ENCODE measurements at places on chromosomes 16 and 17.

GRCh38 chr16:6020162-6020985 is 922.8 kb upstream of the EEF2KMT start:
- no peak for DNase-seq

DNA sequence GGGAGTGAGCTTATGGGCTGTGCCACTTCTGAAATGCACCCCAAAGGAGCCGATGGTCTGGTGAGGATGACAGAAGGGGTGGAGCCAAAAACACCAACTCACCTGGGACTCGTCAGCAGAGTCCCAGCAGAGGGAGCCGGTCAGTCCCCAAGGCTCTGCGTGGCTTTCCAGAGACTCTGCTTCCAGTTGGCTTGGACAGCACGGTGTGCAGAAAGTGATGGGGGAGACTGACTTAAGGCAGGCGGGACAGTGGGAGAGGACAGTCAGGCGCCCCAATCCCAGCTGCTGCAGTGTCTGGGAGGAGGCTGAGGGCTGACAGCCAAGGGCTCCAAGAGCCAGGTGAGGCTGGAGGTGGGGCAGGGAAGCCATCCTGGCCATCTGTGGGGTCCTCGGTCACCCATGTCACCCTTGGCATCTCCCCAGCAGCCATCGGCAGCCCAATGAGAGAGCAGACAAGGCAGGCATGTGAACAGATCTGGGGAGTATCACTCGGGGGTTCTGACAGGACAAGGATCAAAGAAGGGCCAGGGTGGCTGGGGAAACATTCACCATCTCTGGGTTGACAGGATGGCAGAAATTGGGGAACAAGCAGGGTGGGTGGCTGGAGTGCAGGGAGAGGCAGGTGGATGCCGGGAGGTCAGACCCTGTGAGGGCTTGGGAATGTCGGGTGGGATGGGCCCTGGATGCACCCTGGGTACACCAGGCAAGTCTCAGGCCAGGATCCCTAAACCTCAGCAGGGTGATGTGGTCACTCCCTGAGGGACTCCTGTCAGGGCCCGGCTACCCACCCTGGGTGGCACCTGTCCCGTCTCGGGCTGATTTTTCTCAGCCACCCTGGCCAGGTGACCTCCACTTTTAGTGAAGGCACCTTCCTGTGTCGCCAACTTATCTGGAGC is 8.9 kb upstream of the KRTAP17-1 start:
- DNase-seq = no peak

DNA sequence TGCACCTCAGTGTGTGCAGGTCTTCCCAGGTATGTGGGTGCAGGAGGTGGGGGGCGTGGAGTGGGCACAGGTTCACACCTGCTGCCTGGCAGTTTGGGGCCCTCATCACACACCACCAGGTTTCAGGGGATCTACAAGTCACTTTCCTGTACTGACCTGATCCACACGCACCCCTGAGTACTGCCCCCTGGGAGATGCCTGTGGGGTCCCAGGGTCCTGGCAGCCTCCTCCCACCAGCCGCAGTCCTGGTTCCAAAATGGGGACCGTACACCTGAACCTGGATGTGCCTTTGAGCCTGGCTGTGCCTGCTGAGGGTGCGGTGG is 25.9 kb downstream of the RNF213 start:
- DNase-seq = no peak

- DNase-seq = no peak
Measured at GRCh38 chr16:10370096-10370726, 15.7 kb upstream of the ATF7IP2 start.

- no peak for DNase-seq
Measured at GRCh38 chr17:44348988-44349364, 3.9 kb downstream of the GRN start.

GRCh38 chr17:31155208-31155810 is 60.5 kb downstream of the NF1 start:
- no peak for DNase-seq
